ENCODE measurements at places on chromosomes 6 and 20.

- DNase-seq: no peak
These were observed 98.5 kb downstream of the HIVEP2 start for GRCh38 chr6:142846459-142846831.

DNA sequence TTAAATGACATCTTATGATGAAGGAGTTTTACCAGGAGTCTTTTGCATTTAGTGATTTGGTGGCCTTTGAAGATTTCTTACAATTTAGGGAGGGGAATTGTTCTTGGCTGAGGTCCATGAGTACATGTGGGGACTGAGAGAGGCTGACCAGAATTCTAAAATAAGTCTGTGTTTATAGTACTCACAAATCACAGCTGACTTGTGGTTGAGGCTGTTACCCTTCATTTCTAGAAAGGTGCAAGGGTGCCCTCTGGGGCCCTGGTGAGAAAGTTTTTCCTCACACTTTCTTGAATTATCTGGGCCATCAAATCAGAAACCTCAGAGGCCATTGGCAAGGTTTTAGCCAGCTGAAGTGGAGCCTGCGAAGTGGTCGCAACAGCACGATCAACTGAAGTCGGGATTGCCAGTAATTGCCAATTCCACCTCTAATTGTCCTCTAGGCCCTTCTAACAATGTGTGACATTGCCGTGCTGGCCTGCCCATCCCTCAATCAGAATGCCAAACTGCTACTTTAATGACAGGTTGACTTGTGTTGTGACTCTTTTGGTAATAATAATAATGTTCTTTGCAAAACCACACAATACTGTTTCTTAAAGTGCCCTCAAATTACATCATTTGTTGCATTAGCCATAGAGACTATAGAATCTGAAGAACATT is 221.6 kb downstream of the OGFRL1 start:
- no peak for DNase-seq

GRCh38 chr6:105078386-105078708 is 101.5 kb downstream of the POPDC3 start:
- no peak for DNase-seq

- DNase-seq: no peak
These were observed 256.3 kb upstream of the TAB2 start for GRCh38 chr6:149060985-149061760.

GRCh38 chr6:41975276-41975675 is 33.7 kb upstream of the CCND3 start:
- DNase-seq: no peak

- no peak for DNase-seq
These were observed 116.5 kb downstream of the TCP11 start for GRCh38 chr6:35024551-35025054.

DNA sequence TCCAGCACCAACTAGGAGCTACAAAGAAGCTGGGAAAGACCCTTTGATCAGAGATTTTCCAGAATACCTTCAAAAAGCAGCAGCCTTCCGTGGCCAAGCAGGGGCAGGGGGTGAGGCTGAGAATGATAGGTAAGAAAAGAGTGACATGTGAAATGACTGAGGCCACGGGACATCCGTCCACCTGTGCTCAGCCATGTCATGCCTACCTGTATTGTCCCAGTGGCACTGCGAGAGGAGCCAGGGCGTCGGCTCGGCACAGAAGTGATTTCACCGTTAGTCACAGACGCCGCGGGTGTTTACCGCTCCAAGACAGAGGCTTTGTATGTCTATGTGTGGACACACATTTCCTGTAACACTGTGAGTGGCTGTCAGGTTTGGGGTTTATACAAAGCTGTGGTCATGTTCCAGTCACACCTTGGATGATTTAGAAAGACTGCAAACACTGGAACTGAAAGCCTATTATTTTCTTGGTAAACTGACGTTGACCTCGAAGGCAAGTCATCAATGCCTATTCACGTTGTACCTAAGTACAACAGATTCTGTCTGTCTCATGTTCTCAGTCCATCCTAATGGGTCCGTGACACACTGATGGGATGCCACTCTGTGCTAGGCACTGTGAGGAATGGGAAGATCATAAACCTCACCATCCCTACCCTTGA is 32.1 kb upstream of the JAG1 start:
- no peak for DNase-seq

- no peak for DNase-seq
These were observed 154.0 kb downstream of the LY86 start for GRCh38 chr6:6742535-6742934.

DNA sequence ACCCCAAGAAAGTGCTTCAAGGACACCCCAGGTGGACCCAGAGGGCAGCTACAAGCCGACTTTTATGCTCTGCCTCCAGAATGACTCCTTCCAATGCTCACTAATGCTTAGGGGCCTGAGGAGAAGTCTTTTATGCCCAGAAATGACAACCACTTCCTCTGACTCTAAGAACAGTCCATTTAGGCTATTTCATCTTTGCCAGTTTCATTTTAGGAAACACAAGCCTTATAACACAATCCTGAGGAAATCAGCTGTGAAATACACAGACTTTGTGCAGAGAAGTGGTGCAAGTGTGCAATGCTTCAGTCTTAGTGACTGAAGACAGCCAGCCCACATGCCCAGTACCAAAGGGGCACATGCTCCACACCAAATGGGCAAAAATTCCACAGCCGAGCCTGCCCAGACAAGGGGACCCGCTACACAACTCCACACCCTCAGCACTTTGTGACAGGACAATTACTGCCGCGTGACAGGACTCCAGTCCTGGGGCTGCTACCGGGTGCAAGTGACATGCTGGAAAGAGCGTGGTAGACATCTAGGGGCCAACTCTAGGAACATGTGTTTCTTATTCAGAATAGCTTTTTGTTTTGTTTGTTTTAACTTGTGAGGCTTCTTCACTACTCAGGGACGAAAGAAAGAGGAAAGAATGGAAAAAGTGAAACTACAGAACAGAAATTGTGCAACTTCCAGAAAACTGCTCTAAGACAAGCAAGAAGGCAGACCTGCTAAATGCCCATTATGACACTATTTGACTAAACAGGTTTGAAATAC is 28.2 kb upstream of the PLAGL1 start:
- no peak for DNase-seq

- no peak for DNase-seq
These were observed 207.5 kb downstream of the TINAG start for GRCh38 chr6:54515713-54516112.

- no peak for DNase-seq
These were observed 392.1 kb upstream of the HSF2 start for GRCh38 chr6:122007339-122007738.

GRCh38 chr6:106439459-106439858 is 78.9 kb downstream of the CRYBG1 start:
- no peak for DNase-seq

DNA sequence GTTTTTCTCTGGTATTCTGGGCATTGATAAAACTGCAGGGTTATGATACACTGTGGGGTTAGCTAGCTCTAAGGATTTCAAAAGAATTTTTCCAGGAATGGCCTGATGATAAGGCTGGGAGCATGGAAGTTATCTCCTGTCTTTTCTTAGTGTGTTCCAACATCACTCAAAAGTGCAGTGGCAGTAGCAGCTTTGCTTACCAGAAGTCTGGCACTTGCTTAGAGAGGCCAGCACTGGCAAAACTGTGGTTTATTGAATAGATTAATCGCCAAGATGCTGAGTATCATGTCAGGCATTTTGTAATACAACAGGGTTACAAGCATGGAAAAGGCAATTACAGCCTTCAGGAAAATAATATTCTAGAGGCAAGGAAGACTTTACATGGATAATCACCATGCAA is 719.5 kb upstream of the GJE1 start:
- DNase-seq: no peak

DNA sequence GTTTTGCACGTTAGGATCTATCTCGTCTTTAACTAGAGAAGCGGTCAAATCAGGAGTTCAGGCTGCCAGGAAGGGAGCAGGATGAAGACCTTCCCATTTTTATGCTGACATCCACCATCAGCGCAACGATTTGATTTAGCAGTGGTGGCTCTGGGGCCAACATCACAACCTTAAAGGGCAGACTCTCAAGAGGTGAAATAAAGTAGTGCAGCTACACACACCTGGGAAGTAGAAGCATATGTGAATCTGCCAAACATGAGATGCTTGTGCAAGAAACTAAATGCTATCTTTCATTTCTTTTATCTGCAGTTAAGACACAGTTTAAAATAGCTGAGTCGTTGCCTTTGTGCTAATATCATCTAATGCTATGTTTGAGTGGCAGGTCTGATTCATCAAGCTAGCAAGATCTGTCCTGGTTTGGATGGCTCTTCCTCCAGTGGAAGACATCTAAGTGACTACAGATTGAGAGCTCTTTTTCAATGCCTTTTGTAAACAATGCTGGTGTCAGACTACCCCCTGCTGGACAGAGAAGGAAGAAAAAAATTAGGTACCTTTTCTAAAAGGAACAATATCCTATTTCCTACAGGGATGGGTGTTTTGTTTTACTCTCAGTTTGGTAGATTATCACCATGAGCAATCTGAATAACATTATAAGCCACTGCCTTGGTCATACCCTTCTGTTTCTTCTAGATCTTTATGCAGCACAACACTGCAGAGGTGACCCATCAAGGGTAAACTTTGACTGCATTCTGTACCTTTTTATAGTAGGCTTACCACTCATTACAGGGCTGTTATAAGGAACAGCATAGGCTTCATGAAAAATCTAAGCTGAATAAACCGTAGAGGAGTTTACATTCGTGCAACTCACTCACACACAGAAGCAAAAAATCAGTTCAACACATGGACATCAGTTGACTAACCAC is 171.6 kb upstream of the FBXL4 start:
- DNase-seq: no peak

DNA sequence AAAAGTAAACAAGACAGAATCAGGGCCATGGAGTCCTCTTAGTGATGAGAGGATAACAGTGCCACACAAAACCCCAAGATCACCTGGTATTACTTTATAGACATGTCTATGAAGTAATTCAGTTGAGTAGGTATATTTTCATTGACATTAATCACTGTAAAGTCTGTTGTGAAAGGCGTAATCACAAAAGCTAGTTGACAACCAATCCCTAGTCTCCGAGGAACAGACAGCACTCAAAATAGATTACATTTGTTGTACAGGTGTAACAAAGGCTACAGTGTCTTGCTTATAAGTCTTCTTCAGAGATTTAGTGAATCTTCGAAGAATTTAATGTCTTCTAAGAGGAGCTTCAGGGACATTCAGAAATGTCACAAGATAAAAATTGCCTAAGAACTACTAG is 120.1 kb downstream of the TMEM200A start:
- no peak for DNase-seq

- no peak for DNase-seq
These were observed 11.8 kb downstream of the RFX6 start for GRCh38 chr6:116888732-116889360.

GRCh38 chr6:90611543-90612312 is 24.9 kb upstream of the MAP3K7 start:
- no peak for DNase-seq

DNA sequence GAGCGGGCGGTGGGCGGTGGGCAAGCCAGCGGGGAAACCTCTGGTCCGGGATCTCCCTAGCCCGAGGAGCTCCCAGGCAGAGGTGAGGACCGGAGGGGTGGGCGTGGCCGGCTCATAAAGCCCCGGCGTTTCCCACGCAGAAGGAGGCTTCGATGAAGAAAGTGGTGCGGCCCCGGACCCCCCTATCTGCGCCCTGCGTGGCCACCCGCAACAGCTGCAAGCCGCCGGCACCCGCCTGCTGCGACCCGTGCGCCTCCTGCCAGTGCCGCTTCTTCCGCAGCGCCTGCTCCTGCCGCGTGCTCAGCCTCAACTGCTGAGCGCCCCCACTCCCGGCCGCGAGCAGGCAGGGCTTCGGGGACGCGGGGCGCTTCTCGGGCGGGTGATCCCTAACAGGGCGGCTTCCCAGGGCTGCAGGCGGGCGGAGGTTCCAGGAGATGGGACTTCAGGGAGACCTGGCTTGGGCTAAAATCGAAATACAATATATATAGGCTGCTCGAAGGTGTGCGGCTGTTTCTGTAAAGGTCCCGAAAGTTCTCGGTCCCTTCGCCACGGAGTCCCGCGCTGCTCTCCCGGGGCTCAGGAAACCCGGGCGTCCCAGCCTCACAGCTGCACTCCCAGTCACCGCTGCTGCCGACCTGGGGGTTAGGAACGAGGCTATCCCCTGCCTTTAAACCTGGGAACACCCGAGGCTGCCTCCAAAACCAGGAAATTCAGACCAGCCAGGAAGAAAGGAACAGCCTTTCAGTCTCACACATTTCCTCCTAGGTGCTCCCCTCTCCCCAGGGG is 27.8 kb downstream of the ASIP start:
- DNase-seq: no peak

- DNase-seq: no peak
These were observed 4.2 kb downstream of the RIMS4 start for GRCh38 chr20:44805979-44806620.

DNA sequence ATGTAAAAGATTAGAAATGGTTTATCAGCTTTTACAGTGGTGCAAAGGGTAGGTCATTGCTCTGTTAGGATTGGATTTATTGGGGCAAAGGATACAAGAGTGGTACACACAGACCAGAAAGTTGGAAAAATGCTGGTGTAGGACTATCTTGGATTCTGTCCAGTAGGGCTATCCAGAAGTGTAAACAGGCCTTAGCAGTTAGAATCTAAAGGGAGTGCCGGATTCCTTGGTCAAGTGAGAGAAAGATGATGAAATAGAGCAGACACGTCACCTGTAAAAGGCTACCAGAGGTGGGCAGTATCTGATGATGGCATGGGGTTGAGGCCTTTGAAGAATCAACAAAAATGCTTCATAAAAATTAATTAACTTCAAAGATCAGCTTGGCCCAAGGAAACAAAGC is 975.9 kb downstream of the KIF16B start:
- DNase-seq: no peak

- no peak for DNase-seq
These were observed 174.2 kb upstream of the ECI2 start for GRCh38 chr6:4309540-4309939.

DNA sequence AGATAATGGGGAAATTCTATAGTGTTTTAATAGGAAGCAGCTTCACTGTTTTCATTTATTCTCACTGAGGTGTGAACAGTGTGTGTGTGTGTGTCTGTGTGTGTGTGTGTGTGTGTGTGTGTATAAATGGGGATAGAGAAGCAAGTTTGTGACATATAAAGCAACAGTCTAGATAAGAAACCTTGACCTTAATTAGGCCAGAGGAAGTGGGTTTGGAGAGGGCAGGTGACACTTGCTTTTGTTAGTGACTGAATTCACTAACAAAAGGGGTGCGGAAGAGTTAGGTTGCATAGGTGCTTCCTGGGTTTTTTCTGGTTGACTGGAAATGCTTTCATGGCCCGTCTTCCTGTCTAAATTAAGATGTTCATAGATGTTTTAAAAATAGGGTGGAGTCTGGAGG is 515.7 kb upstream of the FLRT3 start:
- no peak for DNase-seq
